ENCODE measurements at places on chromosomes 1 and 21.

DNA sequence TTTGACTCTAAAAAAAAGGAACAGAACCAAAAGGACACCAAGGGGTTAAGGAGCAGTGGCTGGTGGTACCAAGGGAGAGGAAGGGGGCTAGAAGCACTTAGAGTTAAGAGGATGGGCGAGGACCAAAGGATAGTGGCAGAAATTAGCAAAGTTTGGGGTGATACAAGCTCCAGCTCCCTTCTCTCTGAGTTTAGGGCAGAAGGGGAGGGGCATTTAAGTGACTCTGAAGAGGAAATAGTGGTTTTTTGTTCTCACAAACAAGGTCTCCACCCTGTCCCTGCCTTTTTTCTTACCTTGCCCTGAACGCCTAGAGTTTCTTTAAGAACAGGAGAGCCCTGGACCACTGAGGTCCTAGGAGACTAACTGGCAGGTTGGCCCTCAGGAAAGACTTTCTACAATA, 3.3 kb downstream of the CDC42SE1 start:
- DNase-seq = no peak

- no peak for DNase-seq
Measured at GRCh38 chr1:40840526-40841323, 21.4 kb downstream of the CITED4 start.

DNA sequence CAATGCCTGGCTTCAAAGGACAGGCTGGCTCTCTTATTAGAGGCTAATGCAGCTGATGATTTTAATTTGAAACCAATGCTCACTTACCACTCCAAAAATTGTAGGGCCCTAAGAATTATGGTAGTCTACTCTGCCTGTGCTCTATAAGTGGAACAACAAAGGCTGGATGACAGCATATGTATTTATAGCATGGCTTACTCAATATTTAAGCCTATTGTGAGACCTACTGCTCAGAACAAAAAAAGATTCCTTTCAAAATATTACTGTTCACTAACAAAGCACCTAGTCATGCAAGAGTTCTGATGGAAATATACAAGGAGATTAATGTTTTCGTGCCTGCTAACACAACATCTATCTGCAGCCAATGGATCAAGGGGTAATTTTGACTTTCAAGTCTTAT, 73.8 kb upstream of the DUSP10 start:
- no peak for DNase-seq

GRCh38 chr1:224201853-224202252, 18.8 kb downstream of the DEGS1 start:
- no peak for DNase-seq

GRCh38 chr1:30450818-30451233, 272.6 kb downstream of the MATN1 start:
- DNase-seq = no peak

DNA sequence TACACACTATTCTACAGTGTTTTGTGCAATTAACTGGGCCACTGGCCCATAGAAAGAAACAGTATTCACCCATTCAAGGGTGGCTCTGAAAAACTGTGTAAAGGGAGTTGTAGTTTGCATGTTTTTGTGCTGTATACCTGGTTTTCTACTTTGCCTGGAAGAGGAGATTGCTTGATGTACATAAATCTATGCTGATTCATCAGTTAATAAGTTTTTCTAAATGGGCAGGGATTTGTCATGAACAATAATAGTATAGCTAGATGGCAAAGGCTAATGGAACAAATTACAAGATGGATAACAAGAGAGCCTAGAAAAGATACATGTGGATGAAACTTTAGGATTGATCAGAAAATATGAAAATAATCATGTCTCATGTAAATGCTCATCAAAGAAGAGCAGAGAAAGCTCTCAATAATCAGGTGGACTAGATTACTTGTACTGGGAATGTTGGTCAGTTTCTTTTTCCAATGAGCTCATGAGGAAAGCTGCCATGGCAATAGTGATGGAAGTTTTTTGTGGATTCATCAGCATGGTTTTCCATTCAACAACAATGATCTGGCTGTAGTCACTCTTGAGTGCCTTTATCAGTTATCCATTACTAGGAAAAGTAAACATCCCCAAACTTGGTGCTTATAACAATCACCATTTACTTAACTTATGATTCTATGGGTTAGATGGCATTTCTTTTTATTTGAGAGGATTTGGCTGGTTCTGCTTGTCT, 602.8 kb downstream of the BRINP3 start:
- no peak for DNase-seq

DNA sequence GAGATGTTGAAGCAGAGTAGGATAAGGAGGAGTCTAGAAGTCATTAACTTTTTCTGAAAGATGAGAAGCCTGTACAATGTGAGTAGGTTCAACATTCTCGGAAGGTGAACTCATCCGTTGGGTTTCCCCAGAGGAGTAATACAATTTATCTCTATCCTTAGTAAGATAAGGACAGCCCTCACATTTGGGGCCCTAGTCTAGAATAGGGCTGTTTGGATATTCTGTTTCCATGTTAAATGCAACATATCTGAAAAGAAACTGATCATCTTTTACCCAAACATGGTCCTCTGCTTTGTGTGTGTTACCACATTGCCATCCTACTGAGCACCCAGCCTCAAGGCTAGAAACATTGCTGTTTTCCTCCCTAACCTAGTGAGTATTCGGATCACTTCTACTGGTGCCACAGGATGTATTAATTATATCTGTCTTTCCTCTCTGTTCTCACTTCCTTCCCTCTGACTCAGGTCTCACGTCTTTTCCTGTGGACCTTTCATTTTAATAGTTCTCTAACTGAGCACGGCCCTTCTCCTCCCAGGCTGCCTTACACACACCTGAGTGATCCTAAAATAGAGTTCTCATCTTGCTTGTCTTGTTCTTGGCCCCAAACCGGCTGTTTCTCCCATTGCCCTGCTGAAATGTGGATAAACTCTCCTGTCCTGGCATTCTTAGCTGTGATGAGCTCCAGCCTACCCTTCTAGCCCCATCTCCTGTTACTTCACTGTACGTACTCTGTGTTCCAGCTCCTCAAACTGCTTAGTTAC, 91.7 kb downstream of the CDC14A start:
- DNase-seq = no peak

DNA sequence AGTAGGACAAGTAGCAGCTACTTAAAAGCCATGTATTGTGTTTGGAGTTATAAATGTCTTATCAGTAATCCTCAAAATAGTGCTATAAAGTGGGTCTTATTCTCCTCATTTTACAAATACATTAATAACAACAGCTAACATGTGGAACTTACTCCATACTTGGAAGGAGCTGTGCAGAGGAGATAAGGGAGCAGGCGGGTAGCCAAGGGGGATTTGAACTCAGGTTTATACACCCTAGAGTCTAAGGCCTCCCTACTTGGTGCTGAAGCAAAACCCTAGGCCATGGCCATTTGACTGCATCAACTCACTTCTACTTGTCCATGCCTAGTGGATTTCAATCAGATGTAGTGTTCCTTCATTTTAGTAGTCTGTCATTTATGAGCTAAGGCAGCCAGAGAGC, 72.1 kb downstream of the LMO4 start:
- DNase-seq = no peak

GRCh38 chr21:29737186-29737585, 202.6 kb downstream of the GRIK1 start:
- DNase-seq = no peak

DNA sequence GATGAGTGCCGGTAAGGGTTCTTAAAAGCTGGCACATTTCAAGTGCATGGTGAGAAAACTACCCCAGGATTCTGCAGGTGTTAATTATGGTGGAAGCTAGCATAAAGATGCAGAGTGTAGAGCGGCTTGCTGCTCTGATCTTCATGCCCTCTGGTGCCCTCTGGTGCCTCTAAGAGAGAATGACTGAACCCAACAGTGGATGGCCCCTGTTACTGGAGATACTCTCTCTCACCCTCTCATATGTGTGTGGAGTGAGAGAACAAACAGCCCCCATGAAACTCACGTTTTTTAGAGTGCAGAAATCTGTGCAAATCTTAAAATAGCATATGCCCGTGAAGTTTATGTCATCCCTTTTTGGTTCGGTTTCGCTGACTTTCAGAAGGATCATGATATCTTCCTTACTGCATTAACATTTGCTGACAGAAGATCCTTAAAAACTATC, 90.0 kb downstream of the GRIK1 start:
- DNase-seq = peak; percentile 46

DNA sequence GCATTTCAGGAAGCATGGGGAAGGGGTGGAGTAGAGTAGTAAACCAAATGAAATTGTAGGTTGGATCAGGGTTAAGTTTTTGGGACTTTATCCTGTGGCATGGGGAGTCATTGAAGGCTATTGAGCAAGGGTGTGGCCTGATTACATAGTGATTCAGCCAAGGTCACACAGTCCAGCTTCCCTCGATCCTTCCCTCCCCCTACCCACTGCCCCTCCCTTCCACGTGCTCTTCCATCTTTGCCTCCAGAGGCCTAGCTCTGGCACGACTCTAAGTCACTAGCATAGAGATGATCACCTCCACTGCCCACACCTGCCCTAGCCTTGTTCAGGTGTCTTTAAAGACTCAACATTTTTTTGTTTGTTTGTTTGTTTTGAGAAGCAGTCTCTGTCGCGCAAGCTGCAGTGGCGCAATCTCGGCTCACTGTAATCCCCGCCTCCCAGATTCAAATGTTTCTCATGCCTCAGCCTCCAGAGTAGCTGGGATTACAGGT, 37.2 kb upstream of the SLC9A1 start:
- no peak for DNase-seq

DNA sequence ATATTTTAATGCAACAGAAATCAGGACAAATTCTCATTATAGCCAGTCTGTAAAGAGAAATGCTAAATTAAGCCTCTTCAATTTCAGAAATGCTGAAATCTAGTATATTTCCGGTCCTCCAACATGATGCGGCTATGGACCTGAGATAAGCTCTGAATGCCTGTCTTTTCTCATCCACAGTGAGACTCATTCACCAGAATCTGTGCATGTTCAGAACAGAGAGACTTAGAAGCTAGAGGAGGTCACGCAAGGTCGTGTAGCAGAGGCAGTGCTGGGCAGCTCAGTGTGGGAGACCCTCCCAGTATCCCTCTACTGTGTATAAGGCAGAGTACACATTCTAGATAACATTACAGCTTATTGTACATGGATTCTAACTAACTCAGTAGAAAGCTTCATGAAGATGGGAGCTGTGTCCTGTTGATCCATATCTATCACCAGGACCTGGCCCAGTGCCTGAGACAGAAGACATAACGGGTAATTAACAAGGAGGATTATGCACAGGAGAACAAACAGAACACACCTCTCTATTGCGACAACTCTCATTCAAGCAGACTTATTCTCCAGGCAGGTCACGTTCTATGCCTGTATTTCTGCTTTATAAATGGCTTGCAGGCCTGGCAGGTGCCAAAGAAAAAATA, 97.0 kb upstream of the COA6 start:
- DNase-seq = no peak

GRCh38 chr1:172089768-172090510, 248.6 kb downstream of the DNM3 start:
- DNase-seq = peak; percentile 23

DNA sequence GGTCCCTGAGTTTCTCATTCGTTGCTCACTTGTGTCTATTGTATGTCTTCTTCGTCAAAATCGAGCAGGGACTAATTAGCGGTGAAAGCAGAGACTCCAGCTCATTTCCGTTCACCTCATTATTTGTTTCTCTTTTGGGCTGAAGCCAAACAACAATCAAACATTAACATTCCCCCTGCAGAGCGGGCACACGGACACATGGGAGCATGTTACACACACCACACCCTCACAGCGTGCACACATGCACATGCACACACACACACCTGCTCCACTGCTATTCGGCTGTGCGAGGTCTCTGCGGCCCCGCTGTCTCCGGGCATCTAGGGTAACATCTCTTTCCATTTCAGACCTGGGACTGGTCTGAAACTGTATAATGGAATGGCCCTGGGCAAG, 58.5 kb upstream of the LRRC8D start:
- no peak for DNase-seq

- DNase-seq = no peak
Measured at GRCh38 chr1:208225954-208226937, 17.9 kb downstream of the PLXNA2 start.

- no peak for DNase-seq
Measured at GRCh38 chr1:159090286-159091179, 14.0 kb upstream of the AIM2 start.

DNA sequence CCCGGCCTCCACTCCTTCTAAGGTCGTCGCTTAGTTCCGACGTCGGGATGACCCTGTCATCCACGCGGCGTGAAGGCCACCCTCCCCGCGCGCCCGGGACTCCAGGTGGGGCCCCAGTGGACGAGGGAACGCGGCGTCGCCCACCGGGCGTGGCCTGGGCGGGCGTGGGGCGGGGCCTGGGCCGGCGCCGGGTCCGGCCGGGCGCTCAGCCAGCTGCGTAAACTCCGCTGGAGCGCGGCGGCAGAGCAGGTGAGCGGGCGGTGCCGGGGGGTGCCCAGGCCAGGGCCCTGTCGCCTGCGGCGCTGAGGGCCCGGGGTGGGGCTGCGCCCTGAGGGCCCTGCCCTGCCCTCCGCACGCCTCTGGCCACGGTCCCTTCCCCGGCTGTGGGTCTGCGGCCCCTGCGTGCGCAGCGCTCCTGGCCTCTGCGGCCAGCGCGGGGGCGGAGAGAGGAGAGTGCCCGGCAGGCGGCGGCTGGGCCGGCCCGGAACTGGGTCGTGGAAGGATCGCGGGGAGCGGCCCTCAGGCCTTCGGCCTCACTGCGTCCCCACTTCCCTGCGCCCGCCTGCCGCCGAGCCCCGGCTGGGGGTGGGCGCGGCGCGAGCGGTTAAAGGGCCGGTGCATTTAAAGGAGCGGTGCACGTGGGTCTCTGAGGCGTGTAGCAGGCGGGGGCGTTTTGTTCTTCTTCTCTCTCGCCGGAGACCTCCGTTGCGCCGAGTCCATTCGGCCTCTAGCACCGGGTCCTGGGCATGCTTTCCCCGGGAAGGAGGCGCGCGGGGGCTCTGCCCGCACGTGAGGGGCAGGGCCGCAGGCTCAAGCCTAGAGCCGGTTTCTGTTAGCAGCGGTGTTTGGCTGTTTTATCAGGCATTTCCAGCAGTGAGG, at the start of gene PSEN2:
Gene PSEN2, plus strand, starts transcription at position 216 of the 879 bp plus-strand sequence. CDS start 11,292 bp downstream, outside the sequence.
- DNase-seq = no peak

- no peak for DNase-seq
Measured at GRCh38 chr21:37195059-37195458, 72.1 kb downstream of the VPS26C start.

GRCh38 chr1:150149271-150150132, at the start of gene PLEKHO1:
TSS of gene PLEKHO1 (plus strand) at chr1:150149916. CDS start at chr1:150150258, 342 bp downstream.
- DNase-seq = peak; percentile 76

DNA sequence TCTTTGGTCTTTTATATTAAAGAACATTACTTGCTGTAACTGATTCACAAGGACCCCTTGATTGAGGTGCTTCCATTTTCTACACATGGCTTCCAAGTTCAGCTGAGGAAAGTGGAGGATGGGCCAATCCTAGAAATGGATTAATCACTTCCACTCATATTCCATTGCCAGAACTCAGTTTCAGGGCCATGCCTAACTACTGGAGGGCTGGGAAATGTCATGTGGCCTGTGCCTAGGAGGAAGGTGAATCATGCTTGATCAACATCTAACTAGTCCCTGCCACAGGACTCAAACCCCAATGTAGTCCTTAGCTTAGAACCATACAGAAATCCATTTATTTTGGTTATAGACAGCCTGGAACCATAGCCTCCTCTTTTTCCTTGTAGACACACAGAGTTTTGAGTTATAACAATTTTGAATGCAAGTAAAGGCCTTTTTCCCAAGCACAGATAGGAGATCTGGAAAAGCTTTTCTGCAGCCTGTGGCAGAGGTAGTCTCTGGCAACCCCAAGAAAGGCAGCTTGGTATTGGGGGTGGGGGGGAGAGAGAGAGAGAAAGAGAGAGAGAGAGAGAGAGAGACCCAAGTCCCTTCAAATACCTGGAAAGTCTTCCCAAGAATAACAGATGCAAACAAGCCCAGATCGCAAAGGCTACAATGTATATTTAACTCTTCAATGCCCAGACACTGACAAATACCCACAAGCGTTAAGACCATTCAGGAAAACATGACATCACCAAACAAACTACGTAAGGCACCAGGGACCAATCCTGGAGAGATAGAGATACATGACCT, 12.5 kb downstream of the MAST2 start:
- no peak for DNase-seq
